HTR-8/SVneo (cell line): ENCODE measurements at places on chromosomes 12 and 14.

- no peak for DNase-seq
Measured at GRCh38 chr14:67002994-67003753, 186.1 kb upstream of the GARIN2 start.

DNA sequence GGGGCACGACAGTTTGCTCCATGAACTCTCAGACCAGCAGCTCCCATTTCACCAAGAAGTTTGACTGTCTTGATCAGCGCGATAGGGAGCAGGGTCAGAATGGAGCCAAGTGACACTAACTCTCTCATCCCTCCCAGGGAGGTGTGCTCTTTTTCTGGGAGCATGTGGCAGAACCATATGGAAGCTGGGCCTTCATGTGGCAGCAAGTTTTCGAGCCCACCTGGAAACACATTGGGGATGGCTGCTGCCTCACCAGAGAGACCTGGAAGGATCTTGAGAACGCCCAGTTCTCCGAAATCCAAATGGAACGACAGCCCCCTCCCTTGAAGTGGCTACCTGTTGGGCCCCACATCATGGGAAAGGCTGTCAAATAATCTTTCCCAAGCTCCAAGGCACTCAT lies 24.0 kb downstream of the ITGA7 start:
- DNase-seq: no peak

DNA sequence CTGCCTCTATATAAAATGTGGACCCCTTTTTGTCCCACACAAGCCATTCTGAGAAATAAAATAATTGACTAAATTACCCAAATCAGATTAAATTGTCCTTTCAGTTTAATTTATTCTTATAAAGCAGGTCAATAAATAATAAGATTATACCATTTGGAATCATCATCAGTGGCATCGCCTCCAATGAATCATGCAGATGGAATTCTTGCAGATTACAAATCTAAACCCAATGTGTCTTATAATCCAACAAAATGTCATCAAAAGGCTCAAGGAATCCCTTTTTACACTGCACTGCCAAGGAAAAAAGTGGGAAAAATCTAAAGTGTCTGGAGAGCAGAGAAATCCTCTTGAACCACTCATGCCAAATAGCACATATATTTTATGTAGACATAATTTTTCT lies 138.2 kb upstream of the TSPAN8 start:
- no peak for DNase-seq

DNA sequence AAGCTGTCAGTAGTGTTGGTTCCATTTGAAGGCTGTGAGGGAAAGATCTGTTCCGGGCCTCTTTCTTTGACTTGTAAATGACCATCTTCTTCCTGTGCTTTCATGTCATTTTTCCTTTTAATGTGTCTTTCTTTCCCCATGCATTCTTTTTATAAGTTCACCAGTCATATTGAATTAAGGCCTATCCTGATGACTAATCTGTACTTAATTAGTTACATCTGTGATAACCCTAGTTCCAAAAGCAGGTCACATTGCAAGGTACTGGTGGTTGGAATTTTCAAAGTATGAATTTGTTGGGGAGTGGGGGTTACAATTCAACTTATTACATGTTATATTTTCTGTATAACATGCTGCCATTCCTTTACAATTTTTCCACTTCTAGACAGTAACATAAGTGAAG lies 1642.1 kb upstream of the FLRT2 start:
- no peak for DNase-seq

DNA sequence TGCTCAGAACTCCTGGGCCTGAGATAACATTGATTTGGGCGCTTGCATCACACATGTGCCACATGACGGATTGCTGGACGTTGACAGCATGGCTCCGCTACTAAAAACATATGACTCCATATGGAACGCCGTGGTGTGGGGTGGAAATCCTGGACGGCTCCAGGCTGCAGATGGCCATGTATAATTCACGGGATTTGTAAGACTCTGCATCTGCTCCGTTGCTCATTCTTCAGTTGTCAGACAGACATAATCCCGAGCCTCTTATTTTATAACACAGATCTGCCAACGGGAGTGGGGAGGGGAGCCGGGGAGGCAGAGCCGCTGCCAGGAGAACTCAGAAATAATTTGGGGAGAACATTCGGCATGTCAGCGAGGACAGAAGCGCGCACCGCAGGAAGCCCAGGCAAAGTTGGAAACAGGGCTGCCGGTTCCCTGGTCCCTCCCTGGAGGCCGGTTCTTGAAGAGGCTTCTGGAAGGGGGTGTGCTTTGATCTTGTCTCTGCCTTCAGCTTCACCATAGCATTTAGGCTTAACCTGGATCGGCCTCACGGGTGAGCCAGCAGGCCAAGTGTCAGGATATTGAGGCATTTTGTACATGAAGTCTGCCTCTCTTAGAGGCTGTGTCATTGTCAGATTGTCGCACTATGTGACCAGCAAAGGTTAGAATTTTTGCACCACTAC lies 45.8 kb upstream of the MYL2 start:
- no peak for DNase-seq

DNA sequence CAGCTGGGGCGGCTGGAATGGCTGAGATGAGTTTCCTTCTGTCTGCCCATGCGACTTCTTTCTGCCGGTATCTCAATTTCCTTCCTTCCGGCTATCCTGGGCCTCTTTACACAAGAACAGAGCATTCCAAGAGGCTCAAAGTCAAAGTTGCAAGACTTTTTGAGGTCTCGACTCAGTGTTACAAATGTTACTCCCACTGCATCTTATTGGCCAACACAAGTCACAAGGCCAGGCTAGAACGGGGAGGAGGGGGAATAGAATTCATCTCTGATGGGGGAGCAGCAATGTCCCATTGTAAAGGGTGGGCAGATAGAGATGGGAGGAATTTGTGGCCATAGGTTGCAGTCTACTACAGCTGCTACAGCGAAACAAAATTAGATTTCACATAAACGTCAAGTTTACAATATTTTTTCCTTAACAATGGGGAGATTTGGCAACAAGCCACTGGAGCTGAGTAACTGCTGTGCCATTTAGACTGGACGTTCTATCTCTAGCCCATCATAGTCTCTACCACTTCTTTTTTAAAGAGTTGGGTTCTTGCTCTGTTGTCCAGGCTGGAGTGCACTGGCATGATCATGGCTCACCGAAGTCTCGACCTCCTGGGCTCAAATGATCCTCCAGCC lies 9.5 kb upstream of the NYNRIN start:
- DNase-seq: no peak

DNA sequence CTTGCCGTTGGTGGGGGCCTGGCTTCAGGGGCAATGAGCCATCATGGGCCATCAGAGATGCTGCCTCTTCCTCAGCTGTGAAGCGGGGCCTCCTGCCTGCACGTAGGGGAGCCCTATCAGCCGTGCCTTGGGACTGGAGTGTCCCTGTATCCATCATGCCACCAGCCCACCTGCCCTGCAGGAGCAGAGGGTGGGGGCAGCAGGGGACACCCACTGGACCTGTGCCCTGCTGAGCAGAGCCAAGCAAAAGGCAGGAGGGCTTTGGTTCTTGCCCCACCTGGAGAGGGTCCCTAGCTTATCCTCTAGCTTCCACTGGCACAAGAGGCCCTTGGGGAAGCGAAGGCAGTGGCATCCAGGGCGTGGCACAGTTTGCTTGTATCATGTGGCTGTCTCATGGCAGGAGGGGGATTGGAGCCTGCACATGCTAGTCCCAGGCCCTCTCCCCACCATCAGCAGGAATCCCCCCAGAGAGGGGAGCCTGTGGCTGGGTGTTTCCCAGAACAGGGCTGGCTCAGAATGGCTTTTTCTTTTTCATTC lies 10.1 kb downstream of the ADSS1 start:
- no peak for DNase-seq

- DNase-seq: no peak
Measured at GRCh38 chr12:108328420-108328819, 10.7 kb downstream of the CMKLR1 start.

GRCh38 chr12:2111826-2112225 lies 59.0 kb downstream of the CACNA1C start:
- no peak for DNase-seq

DNA sequence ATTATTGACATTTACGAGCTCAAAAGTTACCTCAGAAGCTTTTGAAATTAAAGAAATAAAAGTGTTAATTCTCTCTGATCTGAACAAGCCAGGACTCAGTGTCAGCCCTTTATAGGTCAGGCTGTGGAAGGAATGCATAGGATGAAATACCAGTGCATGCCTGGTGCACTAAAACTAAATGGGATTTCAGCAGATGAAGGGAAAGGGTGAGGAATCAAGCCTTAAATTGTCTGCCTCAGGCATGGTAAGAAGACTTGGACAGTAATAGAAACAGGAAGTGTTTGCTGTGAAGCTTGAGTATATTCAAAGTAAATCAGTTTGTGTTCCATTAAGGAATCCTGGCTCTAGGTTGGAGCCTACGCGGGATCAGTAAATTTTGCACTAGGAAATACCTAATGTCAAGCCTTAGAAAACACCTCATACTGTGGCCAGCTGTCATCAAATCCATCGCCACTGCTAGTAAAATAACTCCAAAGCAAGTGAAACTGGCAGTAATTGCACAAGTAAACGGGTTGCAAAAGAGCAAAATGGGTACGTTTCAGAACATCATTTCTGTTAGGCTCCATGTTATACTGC lies 76.3 kb downstream of the PDE3A start:
- DNase-seq: no peak

GRCh38 chr12:92503971-92504593 lies 198.7 kb upstream of the PLEKHG7 start:
- DNase-seq: no peak

DNA sequence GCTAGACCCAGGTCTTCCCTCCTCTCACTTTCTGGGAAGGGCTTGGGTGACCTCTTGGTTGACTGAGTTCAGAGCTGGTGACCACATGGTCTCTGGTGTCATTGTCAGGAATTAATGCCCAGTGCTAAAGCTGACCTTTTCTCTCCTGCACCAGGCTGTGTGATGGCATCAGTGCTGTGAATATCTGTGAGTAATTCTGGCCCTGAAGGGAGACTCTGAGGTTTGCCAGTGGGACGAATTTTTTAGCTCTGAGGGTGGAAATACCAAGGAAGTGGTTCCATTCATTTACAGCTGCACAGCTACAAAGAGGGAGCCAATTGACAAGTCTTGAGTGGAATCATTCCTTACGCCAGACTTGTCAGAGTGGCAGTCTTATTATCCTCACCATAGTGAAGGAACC lies 6.2 kb upstream of the KRT86 start:
- no peak for DNase-seq

- DNase-seq: no peak
Measured at GRCh38 chr12:30074916-30075315, 291.2 kb upstream of the TMTC1 start.
